Stimulated activated CD8-positive, alpha-beta memory T cell treated with anti-CD3 and anti-CD28 coated beads, Interleukin-12 subunit alpha, Interleukin-12 subunit beta, amount 100 ng/mL, for 4 hours (primary cell): ENCODE measurements at places on chromosomes 2 and 18.

GRCh38 chr2:158818511-158818910 is 23.4 kb downstream of the DAPL1 start:
- no peak for DNase-seq

DNA sequence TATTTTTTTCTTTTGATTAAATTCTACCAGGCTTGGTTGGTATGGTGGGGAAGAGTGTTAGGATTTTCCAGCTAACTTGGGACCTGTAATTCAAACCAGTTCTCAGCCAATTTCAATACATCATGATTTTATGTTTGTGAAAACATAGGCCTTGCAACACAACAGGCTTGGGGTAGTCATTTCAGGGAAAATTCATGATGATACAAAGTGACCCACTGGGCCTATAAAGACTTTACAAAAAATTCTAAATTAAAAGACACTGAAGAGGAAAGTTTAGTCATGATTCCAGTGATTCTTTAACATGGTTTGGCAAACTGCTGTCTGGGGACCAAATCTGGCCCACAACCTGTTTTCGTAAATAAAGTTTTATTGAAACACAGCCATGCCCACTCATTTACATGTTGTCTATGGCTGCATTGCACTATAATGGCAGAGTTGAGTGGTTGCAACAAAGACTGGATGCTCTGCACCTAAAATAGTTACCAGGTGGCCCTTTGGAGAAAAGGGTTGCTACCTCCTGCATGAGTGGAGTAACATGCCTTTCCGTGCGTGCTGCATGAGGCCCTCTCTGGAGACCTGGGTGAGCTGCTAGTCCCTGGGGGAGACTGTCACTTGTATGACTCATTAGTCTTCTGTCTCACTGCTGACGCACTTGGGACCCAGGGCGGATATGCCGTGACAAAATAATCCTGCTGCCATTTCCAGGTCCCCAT is 73.6 kb downstream of the NPAS2 start:
- DNase-seq, result no peak

DNA sequence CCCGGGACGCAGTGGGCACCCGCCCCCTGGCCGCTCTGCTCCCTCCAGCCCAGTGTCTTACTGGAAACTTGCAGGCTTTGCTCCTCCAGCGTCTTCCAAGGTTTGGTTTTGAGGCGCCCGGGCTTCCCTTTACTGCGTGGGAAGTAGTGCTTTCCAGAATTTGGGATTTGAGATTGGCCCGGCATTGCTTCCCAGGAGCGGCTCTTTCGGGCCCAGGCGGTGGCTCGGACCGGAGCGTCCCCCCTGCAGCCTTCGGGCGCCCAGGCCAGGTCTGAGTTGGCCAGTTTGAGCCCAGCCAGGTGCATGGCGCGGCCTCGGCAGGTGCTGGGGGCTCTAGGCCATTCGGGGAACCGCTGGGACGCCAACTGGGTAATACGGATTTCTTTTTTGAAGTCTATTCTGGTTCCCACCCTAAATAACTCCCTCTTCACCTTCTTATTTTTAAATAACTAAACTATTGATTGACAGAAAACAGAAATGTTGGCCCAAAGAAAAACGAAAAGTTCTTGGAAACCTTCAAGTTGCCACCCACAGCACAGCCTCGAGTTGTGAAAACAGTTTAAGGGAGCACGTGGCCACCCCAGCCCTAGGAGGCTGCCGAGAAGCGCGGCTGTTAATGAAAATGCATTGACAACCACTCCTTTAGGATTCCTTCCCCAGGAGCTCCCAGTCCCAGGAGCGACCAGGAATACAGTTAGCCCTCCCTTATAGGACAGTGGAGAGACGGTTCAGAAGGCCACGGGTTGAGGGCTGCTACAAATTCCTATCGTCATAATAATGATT is 766 bp downstream of the SNTG2 start:
- DNase-seq, result no peak

- DNase-seq, result no peak
Measured at GRCh38 chr2:110657724-110658305, 20.0 kb downstream of the BUB1 start.

- no peak for DNase-seq
Measured at GRCh38 chr2:58805126-58805525, 564.0 kb upstream of the FANCL start.

DNA sequence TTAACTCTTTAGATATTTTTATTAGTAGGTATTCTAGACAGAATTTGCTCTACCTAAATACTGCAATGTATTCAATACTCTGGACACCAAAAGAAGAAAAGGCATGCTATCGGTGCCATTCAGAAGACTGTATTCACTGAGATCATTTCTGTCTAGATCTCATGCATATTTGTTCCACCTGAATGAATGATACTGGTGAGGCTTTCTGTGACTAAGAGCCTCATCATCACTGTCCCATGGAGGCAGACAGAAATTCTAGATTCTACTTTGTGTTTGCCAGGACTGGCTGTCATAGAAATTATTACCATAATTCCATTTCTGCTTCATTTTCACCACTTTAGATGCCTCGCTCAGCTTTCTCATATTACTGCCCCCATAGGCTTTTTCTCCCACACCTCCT is 340.7 kb downstream of the MBD2 start:
- DNase-seq, result no peak

DNA sequence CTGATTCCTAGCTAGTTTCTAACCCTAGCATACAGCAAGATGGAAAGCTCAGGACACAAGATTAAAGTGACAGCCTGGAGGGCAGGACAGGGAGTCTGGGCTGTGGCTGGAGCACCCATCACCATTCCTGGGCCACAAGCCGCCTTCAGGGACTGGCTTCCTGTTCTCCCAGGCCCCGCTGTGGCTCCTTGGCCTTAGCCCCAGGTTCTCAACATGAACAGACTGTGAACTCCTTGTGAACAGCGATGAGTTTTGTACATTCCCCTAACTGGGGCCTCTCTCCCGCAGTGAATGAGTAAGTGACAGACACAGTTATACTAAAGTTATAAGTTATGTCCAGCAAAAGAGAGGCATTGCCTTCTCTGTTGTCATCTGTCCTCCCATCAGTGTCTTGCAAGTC is 35.9 kb upstream of the SLC14A1 start:
- no peak for DNase-seq
